ENCODE measurements at places on chromosomes 1 and 21.

- peak; percentile 22 for DNase-seq
Measured at GRCh38 chr1:162094271-162094670, 24.8 kb downstream of the NOS1AP start.

GRCh38 chr1:66283622-66284041 is 250.3 kb upstream of the SGIP1 start:
- DNase-seq = no peak

DNA sequence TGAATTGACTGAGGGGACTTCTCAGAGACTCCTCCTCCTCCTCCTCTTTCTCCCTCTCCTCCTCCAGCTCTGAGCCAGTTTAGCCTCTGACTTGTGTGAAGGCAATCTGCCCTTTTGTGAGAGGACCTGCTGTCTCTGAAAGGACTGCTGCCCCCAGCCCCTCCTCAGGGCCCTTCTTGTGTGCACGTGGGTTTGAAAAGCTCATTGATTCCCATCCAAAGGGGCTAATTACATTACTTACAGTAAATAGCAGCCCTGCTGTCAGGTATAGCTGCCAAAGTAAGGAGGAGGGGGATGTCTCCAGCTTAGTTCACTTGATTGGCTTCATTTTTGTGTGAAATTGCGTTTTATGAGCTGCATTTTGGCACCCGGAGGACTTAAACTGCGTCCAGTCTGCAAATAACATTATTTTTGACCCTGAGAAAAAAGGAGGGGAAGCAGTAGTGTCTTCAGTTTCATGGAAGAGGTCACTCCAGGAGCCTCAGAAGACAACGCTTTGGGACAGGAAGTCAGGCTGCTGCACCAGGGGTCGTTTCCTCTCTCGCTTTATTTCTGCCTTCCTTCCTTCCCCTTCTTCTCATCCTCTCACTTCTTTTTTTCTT is 1.8 kb upstream of the LHX9 start:
- no peak for DNase-seq

DNA sequence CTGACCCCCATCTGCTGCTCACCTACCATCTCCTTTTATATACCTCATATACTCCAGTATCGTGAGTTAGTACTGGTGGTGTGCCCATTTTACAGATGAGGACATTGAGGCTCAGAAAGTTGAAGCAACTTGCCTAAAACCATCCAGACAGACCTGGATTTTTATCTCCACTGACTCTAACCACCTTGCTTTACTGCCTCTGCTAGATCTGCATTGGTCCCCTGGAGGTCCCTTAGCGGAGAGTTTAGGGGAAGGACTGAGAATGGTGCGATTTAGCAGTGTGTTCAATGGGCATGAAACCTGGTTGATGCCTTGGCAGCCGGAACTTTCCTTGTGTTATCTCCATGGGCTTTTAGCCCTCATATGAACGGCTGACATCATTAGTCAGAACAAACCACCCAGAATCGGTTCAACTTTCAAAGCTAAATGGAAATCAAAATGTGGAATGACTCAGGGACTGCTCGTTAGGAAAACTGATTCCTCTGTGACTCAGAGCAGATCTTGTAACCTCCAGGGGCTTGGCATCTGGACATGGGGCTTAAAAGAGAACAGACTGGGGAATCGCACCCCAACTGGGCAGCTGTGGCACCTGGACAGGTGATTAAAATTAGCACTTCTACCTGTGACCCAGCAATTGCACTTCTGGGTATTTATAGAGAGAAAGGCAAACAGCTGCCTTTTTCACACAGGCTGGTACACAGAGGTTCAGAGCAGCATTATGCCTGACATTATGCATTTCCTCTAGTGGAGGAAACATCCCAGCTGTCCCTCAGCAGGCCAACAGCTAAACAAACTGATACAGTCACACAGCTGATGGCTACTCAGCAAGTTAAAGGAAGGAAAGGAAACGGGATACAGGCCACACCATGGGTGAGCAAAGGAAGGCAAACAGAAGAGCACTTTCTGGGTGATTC is 25.3 kb downstream of the TMEM51 start:
- DNase-seq = no peak

DNA sequence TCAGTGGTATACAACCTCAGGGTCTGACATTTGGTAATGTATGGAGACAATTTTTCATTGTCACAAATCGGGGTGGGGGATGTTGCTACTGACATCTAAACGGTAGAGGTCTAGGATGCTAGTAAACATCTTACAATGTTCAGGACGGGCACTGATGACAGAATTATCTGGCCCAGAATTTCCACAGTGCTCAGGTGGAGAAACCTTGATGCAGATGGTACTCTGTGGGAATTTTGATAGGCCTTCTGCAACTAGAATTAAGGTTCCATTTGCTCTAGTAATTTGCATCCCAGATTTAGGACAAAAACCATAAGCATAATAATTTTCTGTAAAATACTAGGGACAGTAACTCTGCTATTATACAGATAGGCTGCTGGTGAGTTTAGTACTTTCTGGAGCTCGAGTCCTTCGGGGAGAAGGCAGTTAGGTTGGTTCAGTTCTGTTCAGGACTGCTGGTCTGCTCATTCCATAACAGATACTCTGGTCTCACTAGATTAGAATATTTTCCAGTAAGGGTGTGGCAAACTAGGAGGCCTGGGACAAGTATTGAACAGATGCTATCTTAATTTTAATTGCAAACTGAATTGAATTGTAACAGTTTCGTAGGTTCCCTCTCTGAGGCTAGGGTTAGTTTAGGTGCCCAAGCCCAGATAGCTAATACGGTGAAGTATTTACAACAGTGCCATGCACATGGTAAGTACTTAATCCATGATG is 11.4 kb downstream of the METTL13 start:
- no peak for DNase-seq

DNA sequence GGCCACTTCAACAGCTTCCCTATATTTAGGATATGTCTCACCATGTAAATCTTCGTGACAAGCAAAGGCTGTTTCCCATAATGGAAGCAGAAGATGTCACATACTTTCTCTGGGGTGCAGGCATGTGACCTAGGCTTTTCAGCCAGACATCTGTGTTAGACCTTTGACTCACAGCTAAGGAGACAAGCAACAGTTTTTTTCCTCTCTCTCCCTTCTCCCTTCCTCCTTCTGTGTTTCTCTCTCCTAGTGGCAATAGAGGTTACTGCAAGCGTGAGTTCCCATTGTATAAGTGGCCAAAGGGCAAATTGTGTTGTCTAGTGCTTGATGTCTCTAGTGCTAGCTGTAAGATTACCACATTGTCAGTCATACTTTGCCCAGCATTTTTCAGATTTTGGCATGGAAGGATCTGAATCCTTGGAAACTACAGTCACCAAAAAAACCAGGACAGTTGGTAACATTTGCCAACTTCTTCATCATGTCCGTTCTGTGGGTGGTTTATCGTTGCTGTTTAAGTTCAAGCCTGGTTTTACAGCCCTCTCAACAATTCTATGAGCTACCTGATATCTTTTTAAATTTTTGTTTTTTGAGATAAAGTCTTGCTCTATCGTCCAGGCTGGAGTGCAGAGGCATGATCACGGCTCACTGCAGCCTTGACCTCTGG is 44.4 kb upstream of the RABGAP1L start:
- DNase-seq = peak; percentile 45

GRCh38 chr1:15261155-15262002 is 14.4 kb downstream of the FHAD1 start:
- no peak for DNase-seq

- no peak for DNase-seq
Measured at GRCh38 chr21:29025328-29025713, 853 bp downstream of the USP16 start.

- DNase-seq = no peak
Measured at GRCh38 chr1:208150833-208151458, 93.2 kb downstream of the PLXNA2 start.

- DNase-seq = no peak
Measured at GRCh38 chr21:22871692-22872091, 1873.5 kb downstream of the NCAM2 start.

GRCh38 chr1:201111156-201111555 is 1.1 kb downstream of the CACNA1S start:
- DNase-seq = no peak

GRCh38 chr21:38170704-38171682 is 85.8 kb upstream of the KCNJ15 start:
- DNase-seq = no peak

GRCh38 chr1:228008391-228009115 is 1.8 kb downstream of the WNT3A start:
- no peak for DNase-seq

DNA sequence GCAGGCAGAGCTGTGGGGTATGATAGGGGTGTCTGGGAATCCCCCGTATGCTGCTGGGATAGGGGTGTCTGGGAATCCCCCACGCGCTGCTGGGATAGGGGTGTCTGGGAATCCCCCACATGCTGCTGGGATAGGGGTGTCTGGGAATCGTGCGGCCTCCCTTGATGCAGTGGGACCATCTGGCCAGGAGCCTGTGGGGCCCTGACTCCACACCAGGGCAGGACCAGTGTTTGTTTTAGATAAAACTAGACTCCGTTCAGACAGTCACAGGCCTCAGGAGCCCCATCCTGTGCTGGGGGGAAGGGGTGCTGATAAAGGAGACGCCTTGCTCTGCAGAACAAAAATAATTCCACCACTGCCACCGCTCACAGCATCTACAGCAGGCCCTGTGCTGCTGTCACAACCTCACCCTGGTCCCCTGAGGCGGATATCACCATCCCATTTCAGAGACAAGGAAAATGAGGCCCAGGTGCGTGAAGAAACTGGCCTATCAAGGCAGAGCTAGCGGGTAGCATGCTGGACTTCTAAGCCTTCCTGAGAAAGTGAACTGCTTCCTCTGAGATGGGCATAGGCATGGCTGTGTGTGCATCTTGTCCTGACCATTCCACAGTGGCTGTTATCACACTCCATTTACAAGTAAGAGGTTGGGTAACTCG is 24.0 kb downstream of the ECE1 start:
- no peak for DNase-seq

- DNase-seq = no peak
Measured at GRCh38 chr21:42809577-42810475, 69.5 kb downstream of the WDR4 start.

DNA sequence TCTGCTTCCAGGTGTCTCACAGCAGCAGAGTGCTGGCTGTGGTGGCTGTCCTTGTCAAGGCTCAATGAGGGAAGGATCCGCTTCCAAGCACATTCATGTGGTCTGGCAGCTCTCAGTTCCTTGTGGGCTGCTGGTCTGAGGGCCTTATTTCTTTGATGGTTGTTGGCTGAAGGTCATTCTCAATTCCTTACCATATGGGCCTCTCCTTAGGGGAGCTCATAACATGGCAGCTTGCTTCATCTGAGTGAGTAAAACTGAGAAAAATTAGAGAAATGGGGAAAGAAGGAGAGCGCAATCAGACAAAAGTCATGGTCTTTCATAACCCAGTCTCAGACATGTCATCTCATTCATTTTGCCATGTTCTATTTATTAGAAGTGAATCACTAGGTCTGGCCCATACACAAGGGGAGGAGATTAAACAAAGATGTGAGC is 81.7 kb upstream of the TSPAN2 start:
- DNase-seq = no peak

GRCh38 chr1:6600410-6601048 is 2.1 kb downstream of the KLHL21 start:
- DNase-seq = no peak

GRCh38 chr1:216020743-216021345 is 402.4 kb downstream of the USH2A start:
- no peak for DNase-seq

GRCh38 chr1:25343872-25344271 is 5.7 kb downstream of the TMEM50A start:
- no peak for DNase-seq

- DNase-seq = no peak
Measured at GRCh38 chr1:155481741-155482241, 80.8 kb downstream of the ASH1L start.

DNA sequence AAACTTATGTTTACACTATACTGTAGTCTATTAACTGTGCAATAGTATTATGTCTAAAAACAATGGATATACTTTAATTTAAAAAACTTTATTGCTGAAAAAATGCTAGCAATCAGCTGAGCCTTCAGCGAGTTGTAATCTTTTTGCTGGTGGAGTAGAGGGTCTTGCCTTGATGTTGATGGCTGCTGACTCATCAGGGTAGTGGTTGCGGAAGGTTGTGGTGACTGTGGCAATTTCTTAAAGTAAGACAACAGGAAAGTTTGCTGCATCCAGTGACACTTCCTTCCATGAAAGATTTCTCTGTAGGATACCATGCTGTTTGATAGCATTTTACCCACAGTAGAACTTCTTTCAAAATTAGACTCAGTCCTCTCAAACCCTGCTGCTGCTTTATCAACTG is 234.7 kb upstream of the CSF3R start:
- no peak for DNase-seq

- no peak for DNase-seq
Measured at GRCh38 chr1:54800899-54801759, at the start of gene TTC22. TTC22 (minus strand) TSS chr1:54801323; CDS start chr1:54801163, 160 bp downstream.

DNA sequence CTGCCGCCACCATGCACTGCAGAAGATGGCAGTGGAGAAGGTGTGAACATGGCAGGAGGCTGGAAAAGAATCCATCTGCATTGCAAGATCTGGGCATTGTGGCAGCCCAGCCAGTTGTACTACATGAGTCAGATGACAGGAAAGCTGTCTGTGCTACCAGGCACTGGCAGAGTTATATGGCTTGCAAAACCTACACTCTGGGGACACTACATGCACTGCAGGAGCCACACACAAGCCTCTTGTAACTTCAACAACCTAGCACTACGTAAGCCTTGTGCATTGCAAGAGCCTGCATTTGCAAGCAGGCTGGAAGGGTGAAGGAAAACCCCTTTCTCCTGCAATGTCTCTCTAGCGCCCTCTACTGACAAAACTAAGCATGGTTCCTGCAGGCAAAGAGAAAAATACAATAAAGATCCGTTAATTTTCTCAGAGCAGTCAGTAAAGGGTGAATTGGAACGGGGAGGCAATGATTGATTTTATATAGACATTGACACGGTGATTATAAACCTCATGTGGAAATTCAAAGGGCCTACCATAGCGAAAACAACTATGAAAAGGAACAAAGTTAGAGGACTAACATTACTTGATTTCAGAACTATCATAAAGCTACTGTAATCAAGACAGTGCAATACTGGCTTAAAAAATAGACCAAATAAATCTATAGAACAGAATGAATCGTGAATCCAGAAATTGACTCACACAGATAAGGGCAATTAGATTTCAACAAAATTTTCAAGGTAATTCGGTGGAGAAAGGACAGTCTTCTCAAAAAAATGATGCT is 26.2 kb upstream of the DYNLT5 start:
- peak; percentile 49 for DNase-seq

DNA sequence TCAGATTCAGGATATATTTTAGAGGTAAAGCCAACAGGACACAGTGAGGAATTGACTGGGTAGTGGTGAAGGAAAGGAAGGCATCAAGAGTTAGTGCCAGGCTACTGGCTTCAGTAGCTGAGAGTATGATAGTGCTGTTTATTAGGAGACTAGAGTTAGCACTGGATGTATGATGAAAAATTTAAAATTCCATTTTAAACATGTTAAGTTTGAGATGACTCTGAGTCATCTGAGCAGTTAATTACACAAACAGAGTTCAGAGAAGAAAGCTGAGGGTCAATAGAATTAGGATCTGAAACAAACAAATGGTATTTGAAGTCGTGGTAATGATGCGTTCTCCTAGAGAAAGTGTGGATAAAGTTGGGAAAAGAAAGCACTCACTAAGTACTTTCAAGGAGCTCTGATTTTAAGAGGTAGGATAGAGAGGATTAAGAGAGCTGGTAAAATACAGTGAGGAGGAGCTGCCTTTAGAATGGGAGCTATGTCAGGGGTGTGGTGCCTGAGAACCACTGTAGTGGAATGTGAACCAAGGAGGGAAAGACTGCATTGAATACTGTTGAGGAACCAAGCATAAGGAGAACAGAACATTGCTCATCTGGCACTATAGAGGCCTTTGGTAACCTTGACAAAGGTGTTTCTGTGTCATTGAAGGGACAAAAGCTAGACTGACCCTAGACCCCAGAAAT is 21.7 kb upstream of the SHCBP1L start:
- DNase-seq = no peak
